ENCODE measurements at places on chromosomes 6 and 20.

DNA sequence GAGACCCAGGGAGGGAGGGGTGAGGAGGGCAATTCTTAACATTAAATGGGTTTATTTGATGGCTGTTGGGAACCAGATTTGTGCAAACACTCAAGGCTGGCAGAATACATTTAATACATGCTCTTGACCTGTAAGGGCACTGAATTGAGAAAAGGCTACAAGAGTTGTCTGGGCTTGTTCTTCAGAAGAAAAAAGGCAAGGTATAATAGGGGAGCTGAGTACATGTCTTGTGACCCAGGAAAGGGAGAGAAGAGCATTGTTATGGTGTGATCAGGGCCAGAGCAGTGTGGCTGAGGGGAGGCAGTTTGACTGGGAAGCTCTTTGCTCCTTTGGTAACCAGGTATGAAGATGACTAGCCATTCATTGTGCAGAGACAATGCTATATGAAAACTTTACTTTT lies 18.9 kb downstream of the KLHL31 start:
- no peak for DNase-seq

DNA sequence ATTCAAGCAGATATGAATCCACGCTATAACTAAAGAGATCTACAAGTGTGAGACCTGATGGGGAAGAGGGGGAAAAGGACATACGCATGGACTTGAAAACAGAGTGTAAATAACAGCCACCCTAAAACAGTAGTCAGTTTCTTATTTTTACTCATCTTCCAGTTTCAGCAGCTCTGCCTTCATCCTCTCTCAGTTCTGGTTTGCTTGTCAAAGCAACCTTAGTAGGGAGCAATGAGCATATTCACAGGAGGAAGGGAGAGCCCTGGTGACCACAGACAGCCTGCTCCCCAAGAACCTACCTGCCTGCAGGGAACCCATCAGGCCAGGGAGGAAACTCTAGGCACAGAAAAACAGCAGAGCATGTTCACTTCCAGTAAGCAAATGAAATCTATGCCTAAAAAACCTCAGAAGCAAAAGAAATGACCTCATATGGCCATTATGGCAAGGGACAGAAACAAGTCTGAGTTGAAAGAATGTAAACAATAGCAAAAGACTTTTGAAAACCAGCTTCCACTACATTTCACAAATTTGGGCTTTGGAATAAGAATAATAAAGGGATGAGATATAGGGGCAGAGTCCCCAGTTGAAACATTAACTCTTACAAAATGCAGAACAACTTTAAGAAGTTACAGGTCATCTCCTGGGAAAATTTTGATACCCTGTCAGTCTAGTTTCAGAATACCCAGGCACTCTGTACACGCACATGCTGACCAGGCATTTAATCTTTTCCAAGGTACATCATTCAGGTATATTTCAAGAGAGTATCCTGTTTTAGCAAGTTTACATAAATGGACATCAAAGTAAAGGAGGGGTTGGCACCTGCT lies 120.8 kb upstream of the BCLAF1 start:
- no peak for DNase-seq

- DNase-seq = peak; percentile 73
Measured at GRCh38 chr20:62642051-62642665, at the start of gene SLCO4A1. Gene SLCO4A1, plus strand, starts transcription at chr20:62642503. Its CDS starts 13,952 bp downstream, at chr20:62656455.

DNA sequence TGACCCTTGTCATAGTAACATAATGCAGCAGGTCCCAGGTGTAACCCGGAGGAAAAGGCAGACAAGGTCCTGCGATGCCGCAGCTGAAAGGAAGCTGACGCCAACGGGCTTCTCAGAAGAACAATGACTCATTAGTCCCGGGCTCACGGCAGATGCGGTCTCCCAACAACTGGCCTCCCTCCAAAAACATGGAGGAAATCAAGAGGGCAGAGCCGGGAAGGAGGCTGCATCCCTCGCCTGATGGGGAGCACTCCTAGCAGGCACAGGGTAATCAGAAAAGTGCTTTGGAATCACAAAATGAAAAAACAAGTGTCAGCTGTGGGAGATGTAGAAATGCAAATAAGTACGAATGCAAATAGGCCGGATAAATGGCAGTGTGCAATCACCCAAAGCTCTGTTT lies 165.2 kb upstream of the AGPAT4 start:
- peak; percentile 93 for DNase-seq
